H1 (cell line): ENCODE measurements at places on chromosomes 12 and 14.

DNA sequence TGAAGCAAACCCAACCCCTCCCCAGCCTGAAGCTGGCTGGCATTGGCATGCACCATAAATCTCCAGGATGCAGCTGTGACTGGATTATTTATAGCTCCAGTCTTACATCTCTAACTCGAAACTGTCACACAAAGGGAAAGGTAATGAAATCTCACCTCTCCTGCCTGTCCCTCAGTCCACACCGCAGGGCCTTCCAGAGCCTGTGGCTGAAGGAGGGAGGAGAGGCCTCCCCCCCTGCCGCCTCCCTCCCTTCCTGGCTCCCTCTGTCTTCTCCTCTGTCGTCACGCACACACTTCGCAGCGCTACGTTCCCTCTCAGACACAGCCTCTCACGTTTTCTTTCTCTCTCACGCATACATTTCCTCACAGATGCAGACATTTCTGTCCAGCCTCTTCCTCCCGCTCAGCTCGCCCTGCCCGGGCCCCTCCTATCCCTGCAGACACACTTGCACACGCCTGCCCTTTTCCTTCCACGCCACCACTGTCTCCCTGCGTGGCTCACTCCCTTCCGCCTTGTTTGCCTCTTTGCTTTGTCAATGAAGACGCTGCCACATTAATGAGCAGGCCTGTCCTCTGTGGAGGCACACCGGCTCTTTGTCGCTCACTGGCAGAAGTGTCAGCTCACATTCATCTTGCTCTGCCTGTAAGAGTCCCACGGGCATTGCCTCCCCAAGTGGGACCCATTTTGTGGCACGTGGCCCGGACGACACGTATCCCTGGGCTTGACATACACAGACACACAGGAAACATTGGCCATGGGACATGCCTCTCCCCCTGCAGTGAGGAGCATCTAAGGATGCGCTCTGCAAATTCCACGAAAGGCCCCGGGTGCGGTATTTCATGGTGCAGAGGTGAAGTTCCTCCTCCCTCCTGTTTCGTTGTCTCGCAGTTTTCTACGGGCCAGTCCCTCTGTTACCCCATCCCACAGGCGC, 27.9 kb downstream of the IRF2BPL start:
- DNase-seq: no peak
- no peak overlapping the region for H3K4me3 ChIP-seq
- H3K4me1 ChIP-seq: peaks cover 16% of the 10 kb centered on the region
- no peak overlapping the region for H3K27ac ChIP-seq
- H3K27me3 ChIP-seq: peaks cover 1% of the 10 kb centered on the region; the same call in 1 of the 2 replicates

DNA sequence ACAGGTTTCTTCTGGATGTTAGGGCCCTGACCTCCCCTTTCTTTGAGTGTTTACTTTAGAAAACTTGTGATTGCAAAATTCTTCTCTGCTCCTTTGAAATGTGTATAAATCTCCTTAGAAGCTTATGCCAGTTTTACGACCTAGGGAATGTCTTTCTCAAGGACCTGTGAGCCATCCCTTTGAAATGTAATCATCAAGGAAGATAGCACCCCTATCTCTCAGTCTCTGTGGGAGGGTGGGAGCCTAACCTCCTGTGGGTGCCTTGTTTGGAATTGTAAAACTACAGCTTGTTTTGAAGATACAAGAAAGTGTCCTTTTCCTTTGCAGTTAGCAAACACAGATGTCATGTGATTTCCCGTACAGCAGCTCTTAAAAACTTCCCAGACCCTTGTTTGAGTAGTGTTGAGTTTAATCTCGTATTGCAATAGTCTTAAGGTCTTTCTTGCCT, 3.3 kb downstream of the OR10AD1 start:
- H3K27me3 ChIP-seq: peaks cover 23% of the 10 kb centered on the region
- H3K27ac ChIP-seq: no peak overlapping the region
- no peak for DNase-seq
- no peak overlapping the region for H3K4me3 ChIP-seq
- H3K4me1 ChIP-seq: peaks cover 2% of the 10 kb centered on the region; the same call in 1 of the 2 replicates

DNA sequence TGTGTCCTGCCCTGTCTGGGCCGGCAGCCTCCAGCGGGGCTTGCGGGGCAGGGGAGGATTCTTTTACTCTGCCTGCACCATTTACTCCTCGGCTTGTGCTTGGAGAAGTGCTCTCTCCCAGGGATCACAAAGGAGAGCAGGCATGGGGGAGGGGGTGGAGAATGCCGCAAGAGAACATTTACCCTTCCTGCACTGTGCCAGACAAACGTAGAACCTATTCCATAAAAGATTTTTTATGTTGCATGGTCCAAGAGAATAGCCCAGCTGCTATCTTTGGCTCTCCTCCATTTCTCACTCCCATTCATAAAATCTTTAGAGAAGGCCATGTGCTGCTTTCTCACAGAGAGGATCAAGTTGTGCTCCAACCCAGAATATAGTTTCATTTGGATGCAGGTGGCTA, 159.4 kb downstream of the SPTSSA start:
- no peaks in the 10 kb centered on the region for H3K27me3 ChIP-seq
- H3K36me3 ChIP-seq: no peaks in the 10 kb centered on the region
- H3K4me1 ChIP-seq: no peaks in the 10 kb centered on the region
- H3K4me3 ChIP-seq: no peak overlapping the region
- H3K27ac ChIP-seq: no peak overlapping the region

- H3K4me3 ChIP-seq: no peak overlapping the region
- H3K27ac ChIP-seq: no peak overlapping the region
- no peaks in the 10 kb centered on the region for H3K36me3 ChIP-seq
- DNase-seq: no peak
Observed at GRCh38 chr12:109762071-109762672, 48.5 kb downstream of the FAM222A start.

- H3K4me1 ChIP-seq: peaks cover 2% of the 10 kb centered on the region
- no peaks in the 10 kb centered on the region; the same call in 1 of the 2 replicates for H3K36me3 ChIP-seq
- H3K27me3 ChIP-seq: no peaks in the 10 kb centered on the region
- H3K4me3 ChIP-seq: no peak overlapping the region
Observed at GRCh38 chr14:64059454-64060198, 206.8 kb downstream of the SYNE2 start.

DNA sequence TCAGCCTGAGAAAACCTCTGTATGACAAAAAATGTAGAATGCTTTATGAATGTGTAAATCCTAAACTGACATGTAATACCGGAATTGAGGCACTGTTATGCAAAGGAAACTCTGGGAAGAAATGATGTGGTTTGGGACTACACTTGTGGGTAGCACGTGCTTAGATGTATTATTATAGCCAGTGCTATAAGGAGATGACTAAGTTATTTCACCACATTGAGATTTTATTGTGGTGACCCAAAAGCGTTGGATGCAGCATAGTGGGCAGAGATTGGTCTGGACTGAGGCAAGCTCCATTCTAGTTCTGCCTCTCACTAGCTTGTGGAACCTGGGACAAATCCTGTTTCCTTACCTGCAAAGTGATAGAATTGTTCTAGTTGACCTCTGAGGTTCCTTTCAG, 172.2 kb downstream of the SNAPC1 start:
- H3K4me1 ChIP-seq: peaks cover 8% of the 10 kb centered on the region
- no peaks in the 10 kb centered on the region for H3K27me3 ChIP-seq
- no peak overlapping the region for H3K27ac ChIP-seq
- H3K36me3 ChIP-seq: no peaks in the 10 kb centered on the region
- no peak for DNase-seq

DNA sequence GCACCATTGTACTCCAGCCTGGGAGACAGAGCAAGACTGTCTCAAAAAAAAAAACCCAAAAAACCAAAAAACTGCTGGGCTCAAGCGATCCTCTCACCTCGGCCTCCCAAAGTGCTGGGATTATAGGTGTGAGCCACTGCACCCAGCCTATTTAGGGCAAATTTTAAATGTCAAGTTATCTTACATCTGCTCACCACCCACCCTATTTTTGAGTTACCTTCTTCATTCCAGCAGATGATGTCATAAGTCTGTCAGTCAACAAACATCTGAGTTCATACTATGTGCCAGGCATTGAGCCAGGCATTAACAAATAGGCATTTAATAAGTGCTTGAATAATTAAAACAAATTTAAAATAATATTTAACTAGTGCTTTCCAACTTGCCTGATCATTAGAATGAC, 21.5 kb downstream of the BATF start:
- no peak for DNase-seq
- H3K27me3 ChIP-seq: no peaks in the 10 kb centered on the region
- H3K27ac ChIP-seq: no peak overlapping the region
- no peaks in the 10 kb centered on the region for H3K36me3 ChIP-seq
